ENCODE measurements at places on chromosomes 1 and 21.

DNA sequence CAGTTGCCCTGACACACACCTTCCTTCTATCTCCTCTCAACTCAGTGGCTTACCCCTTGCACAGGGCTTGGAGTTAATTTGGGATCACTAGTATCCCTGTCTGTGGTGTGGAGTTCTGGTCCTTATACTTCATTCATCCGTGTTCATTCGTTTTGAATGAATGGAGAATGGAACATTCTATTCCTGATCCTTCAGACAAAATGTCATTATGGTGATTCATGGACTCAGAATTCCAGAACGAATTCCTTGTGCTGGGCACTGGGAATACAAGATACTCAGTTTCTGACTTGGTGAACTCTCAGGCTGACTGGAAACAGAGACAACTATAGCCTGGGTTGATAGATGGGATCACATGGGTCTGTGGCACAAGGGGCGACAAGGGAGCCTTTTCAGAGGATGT, 49.9 kb upstream of the TRABD2B start:
- DNase-seq: no peak

- no peak for DNase-seq
Measured at GRCh38 chr1:203035111-203036000, 9.1 kb downstream of the PPFIA4 start.

DNA sequence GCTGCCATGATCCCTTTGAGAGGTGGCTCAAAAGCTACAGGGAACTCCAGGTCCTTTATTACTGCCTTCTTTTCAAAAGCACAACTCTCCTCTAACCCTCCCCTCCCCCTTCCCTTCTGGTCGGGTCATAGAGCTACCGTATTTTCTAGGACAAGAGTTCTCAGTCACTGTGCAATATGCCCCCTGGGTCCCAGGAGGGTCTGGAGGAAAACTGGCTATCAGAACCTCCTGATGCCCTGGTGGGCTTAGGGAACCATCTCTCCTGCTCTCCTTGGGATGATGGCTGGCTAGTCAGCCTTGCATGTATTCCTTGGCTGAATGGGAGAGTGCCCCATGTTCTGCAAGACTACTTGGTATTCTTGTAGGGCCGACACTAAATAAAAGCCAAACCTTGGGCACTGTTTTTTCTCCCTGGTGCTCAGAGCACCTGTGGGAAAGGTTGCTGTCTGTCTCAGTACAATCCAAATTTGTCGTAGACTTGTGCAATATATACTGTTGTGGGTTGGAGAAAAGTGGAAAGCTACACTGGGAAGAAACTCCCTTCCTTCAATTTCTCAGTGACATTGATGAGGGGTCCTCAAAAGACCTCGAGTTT, 3.1 kb downstream of the BTG2 start:
- DNase-seq: no peak

- no peak for DNase-seq
Measured at GRCh38 chr1:44802306-44803061, 2.3 kb downstream of the PLK3 start.

DNA sequence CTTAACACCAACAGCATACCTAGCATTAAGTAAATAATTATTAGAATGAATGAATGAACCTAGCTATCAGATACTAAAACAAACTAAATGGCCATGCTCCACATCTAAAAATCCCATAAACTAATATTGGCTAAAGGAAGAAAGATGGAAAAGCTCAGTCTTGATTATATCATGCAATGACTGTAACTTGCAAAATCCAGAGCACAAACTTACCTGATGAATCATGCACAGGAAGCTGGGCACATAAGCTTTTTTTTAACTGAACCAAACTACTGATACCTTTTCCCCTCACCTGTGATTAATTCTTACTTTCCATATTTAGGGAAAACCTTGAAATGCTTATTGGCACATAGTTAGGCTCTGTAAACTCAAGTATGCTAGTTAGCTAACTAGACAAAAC, 70.2 kb downstream of the KIF14 start:
- DNase-seq: no peak

DNA sequence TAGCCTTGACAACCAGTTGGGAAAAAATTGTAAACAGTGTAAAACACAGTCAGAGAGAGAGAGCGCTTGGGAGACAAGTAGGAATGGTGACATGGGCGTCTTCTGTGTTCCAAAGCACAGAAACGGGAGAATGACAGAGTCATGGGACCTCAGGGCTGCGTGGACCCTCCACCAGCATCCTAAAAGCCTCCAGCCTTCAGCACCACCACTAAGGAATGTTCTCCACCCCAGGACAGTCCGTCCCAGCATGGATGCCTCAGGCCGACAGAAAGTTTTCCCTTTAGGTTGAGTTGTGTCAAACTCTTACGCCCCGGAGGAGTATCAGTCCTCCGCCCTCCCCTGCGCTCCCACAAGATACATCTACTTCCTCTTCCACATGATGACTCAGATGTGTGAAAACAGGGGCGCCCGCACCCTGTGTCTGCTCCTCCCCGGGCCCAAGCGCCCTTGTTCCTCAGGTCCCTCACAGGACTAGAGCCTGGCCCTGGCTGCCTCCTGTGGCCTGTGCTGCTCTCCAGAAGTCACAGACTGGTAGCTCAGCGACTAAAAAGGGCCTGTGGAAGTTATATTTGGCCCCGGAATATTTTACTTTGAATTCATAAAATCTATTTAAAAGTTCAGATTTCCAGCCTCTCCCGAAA, 63.9 kb upstream of the EFHD2 start:
- DNase-seq: peak; percentile 49

- DNase-seq: no peak
Measured at GRCh38 chr1:84704872-84705417, 14.7 kb upstream of the SSX2IP start.

GRCh38 chr1:67838180-67838910, 5.1 kb upstream of the GNG12 start:
- DNase-seq: no peak

- no peak for DNase-seq
Measured at GRCh38 chr1:207502726-207503125, 6.8 kb downstream of the CR1 start.

DNA sequence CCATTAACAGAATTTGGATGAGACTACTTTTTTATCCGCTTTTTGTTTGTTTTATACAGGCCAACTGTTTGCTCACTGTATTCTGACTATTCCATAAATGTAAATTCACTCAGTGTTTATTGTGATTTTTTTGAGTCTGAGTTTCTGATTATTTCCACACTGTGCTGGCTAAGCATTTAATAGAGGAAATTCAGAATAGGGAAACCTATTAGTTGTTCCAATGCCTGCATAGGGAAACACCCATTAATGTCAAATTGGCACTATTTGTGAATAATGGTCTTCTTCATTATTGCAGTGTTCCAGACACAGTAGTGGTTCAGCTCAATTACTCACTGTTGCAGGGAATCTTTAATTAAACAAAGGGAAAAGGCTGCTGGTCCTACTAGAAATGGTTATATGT, 174.7 kb upstream of the SGIP1 start:
- no peak for DNase-seq

GRCh38 chr1:24939675-24940193, 9.7 kb upstream of the RUNX3 start:
- DNase-seq: no peak

- no peak for DNase-seq
Measured at GRCh38 chr1:196466654-196467053, 141.6 kb downstream of the KCNT2 start.

- no peak for DNase-seq
Measured at GRCh38 chr1:32972814-32973428, 8.3 kb upstream of the RNF19B start.

DNA sequence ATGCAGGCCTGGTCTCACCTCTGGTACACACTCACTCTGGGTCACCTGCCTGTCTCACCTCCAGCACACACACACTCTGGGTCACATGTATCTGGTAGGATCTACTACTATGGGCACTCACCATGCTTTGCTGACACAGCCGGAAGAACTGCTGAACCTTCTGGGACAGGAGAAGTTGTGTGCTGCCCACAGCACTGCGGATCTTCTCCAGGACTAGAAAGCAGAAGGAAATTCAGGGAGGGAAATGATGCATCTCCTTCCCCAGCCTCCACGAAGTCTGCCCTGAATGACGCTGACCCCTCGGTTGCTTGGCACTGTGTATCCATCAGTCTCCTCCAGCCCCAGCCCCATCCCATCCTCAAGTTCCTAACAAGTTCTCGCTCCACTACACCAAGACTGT, 7.9 kb upstream of the SMIM12 start:
- no peak for DNase-seq

- DNase-seq: no peak
Measured at GRCh38 chr1:20216574-20216973, 30.3 kb upstream of the PLA2G2C start.

- DNase-seq: no peak
Measured at GRCh38 chr1:40478276-40478675, 1.2 kb downstream of the ZFP69 start.

GRCh38 chr1:222416001-222416791, 131.7 kb downstream of the HHIPL2 start:
- DNase-seq: no peak

GRCh38 chr1:145845144-145845513, 301 bp upstream of the NUDT17 start:
- DNase-seq: no peak

GRCh38 chr1:181459067-181459466, 24.2 kb upstream of the CACNA1E start:
- no peak for DNase-seq

DNA sequence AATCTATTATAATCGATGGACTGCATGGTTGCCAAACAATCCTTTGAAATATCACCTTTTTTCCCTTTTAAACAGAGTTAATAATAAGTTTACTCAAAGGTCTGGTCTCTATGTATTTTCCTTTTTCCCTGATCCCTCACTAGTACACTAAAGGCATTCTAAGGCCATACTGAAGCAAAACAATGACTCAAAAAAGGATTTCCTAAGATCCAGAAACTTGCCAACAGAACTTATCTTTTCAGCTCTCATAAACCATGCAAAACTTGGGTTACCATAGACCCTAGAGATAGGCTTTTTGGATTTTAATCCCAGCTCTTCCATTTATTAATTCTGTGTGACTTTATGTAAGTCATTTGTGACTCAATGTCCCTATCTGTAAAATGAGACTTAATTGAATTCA, 77.1 kb downstream of the IFI44 start:
- no peak for DNase-seq

- no peak for DNase-seq
Measured at GRCh38 chr21:32566741-32567389, 18.5 kb downstream of the TCP10L start.

DNA sequence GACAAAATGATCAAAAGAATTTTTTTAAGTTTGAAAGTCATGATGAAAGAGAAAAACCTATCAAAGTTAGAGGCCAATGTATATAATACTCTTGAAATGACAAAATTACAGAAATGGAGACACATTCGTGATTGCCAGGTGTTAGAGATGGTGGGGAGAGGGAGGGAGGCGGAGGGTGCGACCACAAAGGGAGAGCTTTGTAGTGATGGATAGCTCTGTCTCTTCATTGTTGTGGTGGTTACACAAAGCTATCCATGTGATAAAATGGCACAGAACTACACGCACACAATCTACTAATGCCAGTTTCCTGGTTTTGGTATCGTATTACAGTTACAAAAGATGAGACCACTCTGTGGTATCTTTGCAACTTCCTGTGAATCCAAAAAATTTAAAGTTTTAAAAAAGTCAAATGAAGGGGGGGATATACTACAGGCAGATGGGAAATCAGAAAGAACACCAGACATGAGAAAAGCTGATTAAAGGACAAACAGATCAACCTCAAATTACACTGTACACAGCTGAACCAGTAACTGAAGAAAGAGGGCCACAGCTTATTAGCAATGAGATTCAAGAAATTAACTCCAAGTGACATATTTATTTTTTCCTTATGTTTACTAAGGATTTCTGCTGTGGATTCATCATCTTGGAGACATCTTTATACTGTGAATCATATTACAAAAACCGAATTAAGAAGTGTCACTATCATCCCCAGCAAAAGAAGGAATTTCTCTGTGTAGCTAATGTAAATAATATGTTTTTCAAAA, 199.1 kb downstream of the SLC45A1 start:
- no peak for DNase-seq

GRCh38 chr1:75085931-75086330, 48.3 kb upstream of the LHX8 start:
- DNase-seq: no peak
